ENCODE measurements at places on chromosomes 1 and 21. TPM values are rescaled to one million over a fixed set of nuclear protein-coding genes. Genes with fewer than 3 reads are reported as not detected.

Gene OR2L3
- total RNA-seq: not detected

Gene CACNA1S
- total RNA-seq: 43.3 TPM

Gene TAS1R1
- 5.7 TPM for total RNA-seq

Gene PROK1
- total RNA-seq: not detected

Gene UBL4B
- total RNA-seq: not detected
